ENCODE measurements at places on chromosomes 3 and 15. TPM values are rescaled to one million over a fixed set of nuclear protein-coding genes. Genes with fewer than 3 reads are reported as not detected.

Gene GOLGA6A
- total RNA-seq = not detected

Gene GOLGA8K
- 0.29 TPM for total RNA-seq

Gene POC1A
- total RNA-seq = 21.2 TPM

Gene MAPK6
- 42.2 TPM for total RNA-seq

Gene DUOXA2
- not detected for total RNA-seq

Gene KBTBD8
- 11.1 TPM for total RNA-seq

Gene GOLGA8S
- 0.13 TPM for total RNA-seq

Gene DAZL
- not detected for total RNA-seq

Gene STT3B
- 103 TPM for total RNA-seq

Gene CNTN3
- not detected for total RNA-seq

Gene PTX3
- total RNA-seq = not detected

Gene ZNF620
- 3.6 TPM for total RNA-seq

Gene C2CD4A
- total RNA-seq = 0.67 TPM

Gene ABI3BP
- total RNA-seq = not detected

Gene HCLS1
- 199 TPM for total RNA-seq

Gene ASB14
- not detected for total RNA-seq

Gene RAD54L2
- 24.6 TPM for total RNA-seq

Gene ZNF501
- total RNA-seq = 3.2 TPM

Gene STXBP5L
- not detected for total RNA-seq

Gene TAGLN3
- 0.89 TPM for total RNA-seq

Gene RBMS3
- 2.3 TPM for total RNA-seq

Gene SLITRK3
- not detected for total RNA-seq

Gene PLSCR4
- total RNA-seq = not detected

Gene IP6K1
- total RNA-seq = 24.2 TPM

Gene USF3
- 11.3 TPM for total RNA-seq

Gene PLCB2
- 44.6 TPM for total RNA-seq

Gene SMCO1
- not detected for total RNA-seq

Gene MLF1
- 1.4 TPM for total RNA-seq

Gene P2RY14
- 0.70 TPM for total RNA-seq

Gene PRR20G
- not detected for total RNA-seq

Gene CRYGS
- total RNA-seq = 2.6 TPM

Gene CFAP44
- total RNA-seq = 3.1 TPM

Gene BFSP2
- total RNA-seq = 0.51 TPM

Gene MORC1
- total RNA-seq = not detected

Gene PGBD4
- 2.7 TPM for total RNA-seq

Gene TMC3
- total RNA-seq = not detected

Gene PFKFB4
- total RNA-seq = 94.0 TPM

Gene MASP1
- not detected for total RNA-seq

Gene SLC25A36
- 102 TPM for total RNA-seq

Gene SLC9C1
- total RNA-seq = not detected

Gene PAK6
- total RNA-seq = 0.83 TPM

Gene GNB4
- 1.3 TPM for total RNA-seq

All from activated CD8-positive, alpha-beta T cell treated with anti-CD3 and anti-CD28 coated beads for 36 hours (primary cell).